ENCODE measurements at places on chromosomes 6 and 20. TPM values are rescaled to one million over a fixed set of nuclear protein-coding genes. Genes with fewer than 3 reads are reported as not detected.

SNRNP48 gene
- 14.0 TPM for total RNA-seq

CCDC170 gene
- 0.20 TPM for total RNA-seq

ADA gene
- 71.7 TPM for total RNA-seq

OR12D3 gene
- not detected for total RNA-seq

FOXQ1 gene
- not detected for total RNA-seq

CUL7 gene
- total RNA-seq: 9.6 TPM

SMOC2 gene
- total RNA-seq: not detected

PTPRK gene
- total RNA-seq: 0.95 TPM

FOXS1 gene
- not detected for total RNA-seq

NKX2-2 gene
- not detected for total RNA-seq

HTR1B gene
- total RNA-seq: not detected

ANGPT4 gene
- not detected for total RNA-seq

SLC17A2 gene
- not detected for total RNA-seq

DNA sequence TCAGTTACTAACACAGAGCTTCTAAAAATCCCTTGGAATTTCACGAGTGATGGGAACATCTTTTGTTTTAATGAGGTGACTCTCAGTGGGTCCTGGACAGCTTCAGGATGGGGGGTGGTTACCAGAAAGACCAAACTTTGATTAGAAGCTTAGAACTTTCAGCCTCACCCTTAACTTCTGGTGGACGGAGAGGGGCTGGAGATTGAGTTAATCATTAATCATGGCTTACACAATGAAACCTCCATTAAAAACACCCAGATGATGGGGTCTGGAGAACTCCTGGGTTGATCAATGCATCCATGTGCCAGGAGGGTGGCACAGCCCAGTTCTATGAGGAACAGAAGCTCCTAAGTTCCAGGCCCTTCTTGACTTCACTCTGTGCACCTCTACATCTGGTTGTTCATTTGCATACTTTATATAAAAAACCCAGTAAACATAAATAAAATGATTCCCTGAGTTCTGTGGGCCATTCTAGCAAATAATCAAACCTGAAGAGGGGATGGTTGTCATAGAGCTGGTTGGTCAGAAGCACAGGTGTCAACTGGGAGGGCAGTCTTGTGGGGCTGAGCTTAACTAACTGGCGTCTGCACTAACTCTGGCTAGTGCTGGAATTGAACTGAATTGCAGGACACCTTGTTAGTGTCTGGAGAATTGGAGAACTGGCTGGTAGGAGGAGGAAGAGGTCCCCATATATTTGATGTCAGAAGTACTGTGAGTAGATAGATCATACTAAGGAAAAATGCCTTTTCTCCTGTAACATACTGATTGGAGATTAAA is 10.3 kb downstream of the RMND1 start:
- no peak for DNase-seq

DNA sequence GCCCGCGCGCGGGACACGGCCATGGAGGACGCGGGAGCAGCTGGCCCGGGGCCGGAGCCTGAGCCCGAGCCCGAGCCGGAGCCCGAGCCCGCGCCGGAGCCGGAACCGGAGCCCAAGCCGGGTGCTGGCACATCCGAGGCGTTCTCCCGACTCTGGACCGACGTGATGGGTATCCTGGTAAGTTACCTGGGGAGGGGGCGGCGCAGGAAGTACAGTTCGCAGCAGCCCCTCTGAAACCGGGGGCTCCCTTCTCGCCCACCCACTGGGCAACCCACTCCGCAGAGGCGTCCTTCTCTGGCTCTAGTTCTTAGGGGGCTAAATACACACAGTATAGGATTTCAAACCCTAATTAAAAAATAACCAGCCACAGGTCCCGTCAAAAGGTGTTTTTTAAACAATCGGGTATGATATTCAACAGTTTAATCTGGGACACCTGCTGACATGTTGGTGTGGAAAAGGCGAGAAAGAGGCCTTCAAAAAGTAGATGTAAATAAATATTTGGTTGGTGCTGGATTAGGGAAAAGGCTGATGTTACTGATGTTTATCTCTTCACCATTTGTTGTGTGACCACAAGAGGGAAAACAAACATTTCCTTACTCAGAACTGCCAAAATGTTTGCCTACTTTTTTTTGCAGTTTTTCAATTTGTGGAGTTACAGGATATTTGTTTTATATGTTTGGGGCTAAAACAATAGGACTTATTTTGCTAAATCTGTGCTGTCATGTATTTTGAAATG is 577 bp downstream of the SASH1 start:
- no peak for DNase-seq

GRCh38 chr6:44446626-44447300 is 59.3 kb downstream of the CDC5L start:
- no peak for DNase-seq

GRCh38 chr6:132401618-132402285 is 477 bp upstream of the MOXD1 start:
- no peak for DNase-seq

DNA sequence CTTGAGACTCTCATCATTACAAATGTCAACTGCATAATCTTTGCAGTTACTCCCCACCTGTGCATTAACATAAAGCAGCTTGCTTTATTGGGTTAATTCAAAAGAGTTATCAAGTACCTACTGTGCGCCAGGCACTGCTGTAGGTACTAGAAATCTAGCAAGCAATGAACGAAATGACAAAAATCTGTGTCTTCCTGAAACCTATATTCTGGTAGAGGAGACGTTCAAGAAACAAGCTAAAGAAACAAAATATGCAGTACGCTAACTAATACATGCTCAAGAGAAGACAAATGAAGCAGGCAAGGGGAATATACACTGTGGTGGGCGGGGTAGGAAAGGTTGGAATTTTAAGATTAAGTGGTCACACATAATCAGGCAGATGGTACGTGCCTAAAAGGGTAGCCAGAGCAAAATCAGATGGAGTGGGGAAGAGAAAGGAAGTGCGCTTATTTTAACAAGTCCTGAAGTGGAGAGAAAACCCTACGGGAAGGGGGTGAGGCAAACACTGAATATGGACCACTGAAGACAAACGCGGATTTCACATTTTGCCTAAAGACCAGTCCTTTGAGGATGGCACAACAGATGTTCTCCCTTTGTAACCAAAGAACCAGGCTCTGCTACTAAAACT is 1.2 kb downstream of the ELOVL2 start:
- DNase-seq: no peak

DNA sequence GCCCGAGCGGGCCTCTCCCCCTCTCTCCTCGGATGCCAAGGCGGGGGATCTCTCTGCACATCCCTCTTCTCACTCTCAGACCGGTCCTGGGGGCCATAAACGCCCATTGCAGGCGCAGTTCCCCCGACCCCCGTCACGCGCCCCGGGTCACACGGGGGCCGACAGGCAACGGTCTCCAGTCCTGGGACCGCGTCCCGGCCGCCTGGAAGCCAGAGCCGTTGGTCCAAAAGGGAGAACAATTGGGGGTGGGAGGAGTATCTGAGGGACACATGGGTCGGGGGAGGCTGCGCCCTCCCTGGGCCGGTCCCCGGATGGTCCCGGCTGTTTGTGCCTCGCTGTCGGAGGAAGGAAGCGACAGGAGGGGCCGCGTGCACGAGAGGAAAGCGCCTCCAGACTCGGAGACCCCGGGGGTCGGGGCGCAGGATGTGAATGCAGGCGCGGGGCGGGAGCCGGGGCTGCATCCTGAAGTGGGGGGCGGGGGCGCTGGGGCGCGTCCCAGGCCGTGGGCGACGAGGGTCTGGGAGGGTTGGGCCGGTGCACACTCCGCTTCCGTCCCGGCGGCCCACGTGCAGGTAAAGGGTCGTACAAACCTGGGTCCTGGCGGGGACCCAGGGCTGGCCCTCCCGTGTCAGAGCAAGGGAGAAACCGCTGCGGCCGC is 903 bp downstream of the SLC4A11 start:
- no peak for DNase-seq

DNA sequence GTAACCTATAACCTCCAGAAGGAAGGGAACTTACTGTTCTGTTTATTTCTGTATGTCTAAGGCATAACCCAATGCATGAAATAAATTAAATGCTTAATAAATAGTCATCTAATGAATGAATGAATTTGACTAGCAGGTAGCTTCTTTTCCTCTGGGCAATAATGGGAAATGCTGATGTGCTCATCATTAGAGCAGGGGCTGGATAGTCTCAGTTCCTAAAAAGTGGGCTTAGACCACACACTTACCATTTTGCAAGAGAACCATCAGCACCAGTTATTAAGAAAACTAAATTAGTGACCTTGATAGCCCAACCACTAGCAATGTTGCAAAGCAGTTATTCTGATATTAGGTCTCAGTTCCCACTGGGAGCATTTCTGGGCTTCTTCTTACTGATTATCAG is 449.7 kb downstream of the CDC5L start:
- DNase-seq: no peak

DNA sequence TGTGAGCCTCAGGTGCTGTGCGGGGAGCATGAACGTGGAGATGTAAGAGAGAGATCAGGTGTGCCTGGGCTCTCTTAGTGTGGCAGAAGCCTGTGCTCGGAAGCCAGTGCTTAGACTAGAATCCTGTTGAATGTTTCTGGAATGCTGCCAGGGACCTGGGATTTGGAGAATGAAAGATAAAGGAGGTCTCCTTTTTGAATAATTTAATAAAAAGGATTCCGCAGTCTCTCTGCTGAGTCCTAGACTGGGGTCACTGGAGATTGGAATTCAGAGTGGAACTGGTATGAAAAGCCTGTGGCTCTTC is 18.8 kb upstream of the EFCAB8 start:
- DNase-seq: no peak

DNA sequence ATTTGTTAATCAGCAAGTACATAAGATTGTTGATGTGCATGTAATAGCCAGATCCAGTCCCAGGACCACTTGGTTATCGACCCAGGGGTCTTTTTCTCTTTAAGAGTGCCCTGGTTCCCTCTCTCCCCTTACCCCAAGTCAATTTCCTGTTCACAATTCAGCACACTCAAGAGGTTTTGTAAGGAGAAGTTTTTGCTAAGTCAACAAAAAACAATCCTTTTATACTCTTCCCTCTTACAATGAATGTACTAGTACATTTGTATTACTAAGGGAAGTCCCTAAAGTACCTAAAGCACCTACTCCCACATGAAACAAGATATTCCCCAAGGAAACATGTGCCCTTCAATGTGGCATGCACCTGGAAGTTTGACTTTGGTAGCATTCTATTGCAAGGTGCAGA is 1.6 kb upstream of the NT5DC1 start:
- no peak for DNase-seq

- no peak for DNase-seq
Observed at GRCh38 chr20:62723351-62723750, 14.7 kb downstream of the NTSR1 start.

- DNase-seq: no peak
Observed at GRCh38 chr20:50681359-50682064, 9.8 kb downstream of the RIPOR3 start.

DNA sequence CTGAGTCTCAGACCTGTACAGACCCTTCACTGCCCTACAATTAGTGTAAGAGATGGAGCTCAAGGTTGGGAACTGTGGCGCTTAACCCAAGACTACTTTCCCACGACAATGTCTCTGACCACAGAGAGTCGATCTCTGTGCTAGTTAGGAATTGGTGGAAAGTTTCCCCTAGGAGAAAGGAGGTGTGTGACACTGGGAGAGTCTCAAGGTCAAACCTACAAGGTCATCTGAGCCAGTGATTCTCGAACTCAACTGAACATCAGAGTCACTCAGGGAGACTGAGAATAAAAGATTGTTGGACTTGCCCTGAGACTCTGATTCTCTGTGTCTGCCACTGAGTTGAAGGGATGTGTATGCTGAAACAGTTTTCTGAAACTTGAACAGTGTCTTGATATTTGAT is 9.7 kb upstream of the AFDN start:
- DNase-seq: no peak

- DNase-seq: peak; percentile 64
Observed at GRCh38 chr6:34912715-34913464, 23.8 kb downstream of the ANKS1A start.

GRCh38 chr6:35461270-35461669 is 6.9 kb upstream of the RPL10A start:
- DNase-seq: no peak

GRCh38 chr6:169868458-169868857 is 117.0 kb downstream of the ERMARD start:
- DNase-seq: peak; percentile 52

DNA sequence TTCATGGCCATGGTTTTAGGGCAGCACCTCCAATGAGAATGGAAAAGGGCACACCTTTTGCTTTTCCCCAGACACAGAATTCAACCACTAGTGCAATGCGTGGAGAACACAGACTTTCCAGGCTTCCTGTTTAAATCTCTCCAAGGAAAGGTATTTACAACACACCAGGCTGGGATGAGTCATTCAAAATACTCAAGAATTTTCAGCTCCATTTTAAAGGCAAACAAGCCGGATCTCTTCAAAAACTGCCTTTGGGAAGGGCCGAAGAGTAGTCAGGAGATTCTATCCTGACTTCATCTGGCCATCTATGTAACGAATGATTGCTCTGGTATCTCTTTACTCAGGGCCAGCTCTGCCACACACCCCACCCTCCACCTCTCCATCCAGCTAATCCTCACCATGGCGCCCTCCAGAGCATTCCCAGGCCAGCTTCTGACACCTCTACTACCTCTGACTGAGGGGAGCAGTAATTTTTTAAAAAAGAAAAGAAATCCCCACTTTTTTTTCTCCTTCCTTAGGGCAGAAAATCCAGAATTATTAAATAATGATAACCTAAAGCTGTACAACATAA is 254.6 kb downstream of the LY86 start:
- DNase-seq: no peak

- peak; percentile 7 for DNase-seq
Observed at GRCh38 chr6:18265787-18266522, 1.6 kb upstream of the DEK start.

DNA sequence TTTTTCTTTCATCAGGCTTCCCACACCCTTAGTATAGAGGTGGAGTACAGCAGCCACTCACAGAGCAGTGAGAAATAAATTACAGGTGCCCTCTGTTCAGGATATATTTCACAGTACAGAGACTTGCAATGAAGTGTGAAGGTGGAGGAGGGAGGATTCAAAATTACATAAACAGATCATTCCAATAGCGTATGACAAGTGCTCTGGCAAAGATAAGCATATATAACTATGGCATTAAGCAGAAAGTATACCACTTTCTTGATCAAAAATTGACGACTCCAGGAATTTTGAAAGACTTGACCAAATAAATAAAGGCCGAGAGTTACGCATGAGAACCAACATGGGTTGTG is 108.7 kb downstream of the GPX5 start:
- no peak for DNase-seq

GRCh38 chr6:147711476-147711875 is 203.0 kb downstream of the SAMD5 start:
- DNase-seq: no peak

DNA sequence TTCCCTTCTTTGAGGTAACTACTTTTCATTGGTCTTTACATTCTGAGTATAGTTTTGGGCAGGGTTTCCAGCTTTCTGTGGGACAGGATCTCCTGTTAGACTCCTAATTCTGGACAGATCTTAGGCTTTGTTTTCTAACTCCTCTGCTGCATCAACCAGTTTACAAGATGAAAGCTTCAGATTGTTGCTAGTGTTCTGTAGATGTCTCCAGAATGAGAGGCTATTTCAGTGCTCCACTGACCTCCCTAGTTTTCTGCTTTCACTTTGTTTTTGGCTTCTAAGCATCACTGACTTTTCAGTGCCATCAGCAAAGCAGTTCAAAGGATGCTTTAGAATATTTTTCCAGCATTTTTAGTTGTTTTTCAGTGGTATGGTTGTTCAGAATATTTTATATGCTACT is 101.4 kb downstream of the LIN28B start:
- no peak for DNase-seq
